ENCODE measurements at places on chromosomes 2 and 18. TPM values are rescaled to one million over a fixed set of nuclear protein-coding genes. Genes with fewer than 3 reads are reported as not detected.

Gene C2orf92
- 12.4 TPM for total RNA-seq

DNA sequence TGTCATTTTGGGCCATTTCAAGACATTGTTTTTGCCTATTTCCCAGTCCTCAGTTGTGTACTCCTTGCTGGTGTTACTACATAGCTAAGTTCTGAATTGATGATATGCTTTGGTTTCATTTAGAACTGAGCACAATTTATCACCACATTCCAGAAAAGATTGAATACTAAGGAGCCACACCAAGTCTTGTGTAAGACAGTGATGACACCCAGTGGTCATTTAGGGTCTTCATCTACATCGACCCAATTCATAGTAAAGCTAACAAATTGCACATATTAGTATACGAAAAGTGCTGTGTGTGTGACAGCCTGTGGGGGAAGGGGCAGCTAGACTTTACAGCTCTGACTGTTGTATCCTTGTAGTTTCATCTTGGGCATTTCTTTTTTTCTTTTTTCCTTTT, 10.9 kb upstream of the DLX2 start:
- H3K36me3 ChIP-seq, result no peaks in the 10 kb centered on the region
- DNase-seq, result no peak
- peaks cover 33% of the 10 kb centered on the region for H3K27me3 ChIP-seq

DNA sequence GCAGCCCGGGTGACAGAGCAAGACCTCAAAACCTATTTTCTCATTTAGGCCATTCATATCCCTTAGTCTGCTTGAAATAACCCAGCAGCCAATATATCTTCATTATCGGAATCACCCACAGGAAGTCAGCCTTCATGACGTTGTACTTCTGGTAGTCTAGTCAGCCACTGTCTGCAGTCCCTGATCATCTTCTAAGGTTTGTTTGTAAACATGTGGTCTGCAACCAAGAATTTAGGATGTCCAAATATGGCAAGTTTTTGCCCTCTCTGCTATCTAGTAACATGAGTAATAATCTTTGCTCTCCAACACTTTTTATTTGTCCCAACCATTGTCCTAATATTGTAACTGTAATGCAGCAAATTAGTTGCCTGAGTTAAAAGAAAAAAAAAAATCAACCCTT, 92.5 kb downstream of the PRPF40A start:
- peaks cover 12% of the 10 kb centered on the region for H3K4me1 ChIP-seq
- no peaks in the 10 kb centered on the region for H3K36me3 ChIP-seq
- no peak overlapping the region for H3K27ac ChIP-seq
- no peak overlapping the region for H3K4me3 ChIP-seq

- no peak for DNase-seq
- H3K4me3 ChIP-seq, result no peak overlapping the region
- H3K27me3 ChIP-seq, result peaks cover 15% of the 10 kb centered on the region
- H3K27ac ChIP-seq, result no peak overlapping the region
- H3K36me3 ChIP-seq, result no peaks in the 10 kb centered on the region
- peaks cover 3% of the 10 kb centered on the region for H3K4me1 ChIP-seq
These were observed 124.1 kb downstream of the MMADHC start for GRCh38 chr2:149463328-149464002.

GRCh38 chr2:144703852-144704708, 184.2 kb upstream of the ZEB2 start:
- no peaks in the 10 kb centered on the region for H3K4me1 ChIP-seq
- DNase-seq, result no peak
- H3K27ac ChIP-seq, result no peak overlapping the region
- H3K36me3 ChIP-seq, result no peaks in the 10 kb centered on the region

DNA sequence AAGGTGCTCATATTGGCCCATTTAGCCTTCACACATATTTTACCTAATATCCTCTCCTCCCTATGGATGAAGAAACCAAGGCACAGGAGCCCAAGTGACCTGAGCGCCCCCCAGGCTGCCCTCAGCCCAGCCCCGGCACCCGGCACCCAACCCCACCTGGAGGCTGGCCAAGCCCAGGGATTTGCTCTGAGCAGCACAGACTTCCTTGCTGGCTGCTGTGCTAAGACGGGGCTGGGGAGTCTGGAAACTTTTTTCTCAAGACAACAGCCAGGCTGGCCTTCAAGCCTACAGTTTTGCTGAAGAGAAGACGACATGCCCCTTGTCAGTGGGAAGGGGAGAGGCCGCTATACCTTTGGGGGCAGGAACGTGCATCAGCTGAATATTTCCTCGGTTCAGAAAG, 52.7 kb upstream of the LAMA1 start:
- no peak overlapping the region for H3K27ac ChIP-seq
- H3K4me3 ChIP-seq, result no peak overlapping the region

- H3K27me3 ChIP-seq, result no peaks in the 10 kb centered on the region
- H3K4me3 ChIP-seq, result no peak overlapping the region
- H3K4me1 ChIP-seq, result no peaks in the 10 kb centered on the region
- no peak for DNase-seq
- no peaks in the 10 kb centered on the region for H3K36me3 ChIP-seq
- no peak overlapping the region for H3K27ac ChIP-seq
These were observed 318.9 kb upstream of the SYT4 start for GRCh38 chr18:43596105-43596712.

DNA sequence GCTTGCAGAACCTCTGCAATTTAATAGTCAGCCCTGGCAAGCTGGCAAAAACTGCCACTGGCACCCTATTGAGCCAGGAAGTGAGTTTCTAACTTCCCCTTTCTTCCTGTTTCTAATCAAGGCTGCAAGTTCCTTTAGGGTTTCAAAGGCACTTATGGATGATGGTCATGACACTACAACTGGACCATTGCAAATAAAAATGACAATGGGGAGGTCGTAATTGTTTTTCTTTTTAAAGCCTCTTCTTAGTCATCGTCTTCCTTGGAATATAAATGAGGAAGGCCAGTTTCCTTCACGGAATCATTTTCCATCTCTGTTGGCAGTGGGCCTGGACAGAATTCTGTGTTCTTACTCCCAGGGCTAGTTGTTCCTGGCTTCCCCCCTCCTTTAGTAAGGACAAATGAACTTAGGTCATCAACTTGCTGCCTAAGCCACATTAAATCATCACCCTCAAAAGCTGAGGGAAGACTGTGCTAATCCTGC, 35.8 kb downstream of the SH3RF3 start:
- no peaks in the 10 kb centered on the region for H3K36me3 ChIP-seq
- no peak overlapping the region for H3K27ac ChIP-seq
- H3K4me3 ChIP-seq, result no peak overlapping the region
- H3K4me1 ChIP-seq, result no peaks in the 10 kb centered on the region
- peaks cover 49% of the 10 kb centered on the region for H3K27me3 ChIP-seq
- no peak for DNase-seq

- H3K4me1 ChIP-seq, result peaks cover 23% of the 10 kb centered on the region
- DNase-seq, result no peak
- H3K27me3 ChIP-seq, result peaks cover 6% of the 10 kb centered on the region
- no peak overlapping the region for H3K4me3 ChIP-seq
- peak overlapping the region; percentile 47 for H3K27ac ChIP-seq
- H3K36me3 ChIP-seq, result peaks cover 6% of the 10 kb centered on the region
These were observed 8.9 kb upstream of the STK25 start for GRCh38 chr2:241517297-241517696.

GRCh38 chr2:25804338-25804737, 73.9 kb downstream of the ASXL2 start:
- peaks cover 52% of the 10 kb centered on the region for H3K36me3 ChIP-seq
- peaks cover 46% of the 10 kb centered on the region for H3K4me1 ChIP-seq
- H3K4me3 ChIP-seq, result peak overlapping the region; percentile 24

DNA sequence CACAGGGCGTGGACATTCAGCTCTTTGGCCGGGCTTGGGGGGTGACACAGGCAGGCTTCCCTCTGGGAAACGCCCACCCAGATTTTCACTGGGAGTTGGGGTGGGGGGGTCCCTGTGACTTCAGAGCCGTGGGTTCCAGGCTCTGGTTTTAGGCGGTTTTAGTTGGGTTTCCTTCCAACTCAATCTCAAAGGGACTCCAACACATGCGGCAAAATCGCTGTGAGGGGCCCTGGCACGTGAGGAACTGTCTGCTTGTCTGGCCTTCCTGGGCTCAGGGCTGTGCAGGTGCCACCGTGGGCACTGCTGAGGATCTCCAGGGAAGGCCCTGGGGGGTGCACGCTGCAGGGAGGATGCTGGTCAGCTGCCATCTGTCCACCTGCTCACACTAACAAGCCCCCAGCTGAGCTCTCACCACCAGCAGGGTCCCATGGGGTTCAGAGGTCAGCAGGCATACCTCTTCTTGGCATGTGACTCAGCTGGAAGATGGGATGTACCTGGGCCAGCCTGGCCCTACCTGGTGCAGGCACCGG, 11.7 kb downstream of the HS6ST1 start:
- no peaks in the 10 kb centered on the region for H3K4me1 ChIP-seq
- no peaks in the 10 kb centered on the region for H3K27me3 ChIP-seq
- DNase-seq, result no peak

Gene GKN1
- not detected for total RNA-seq

GRCh38 chr18:6004683-6005082, 109.4 kb upstream of the TMEM200C start:
- peaks cover 13% of the 10 kb centered on the region for H3K4me1 ChIP-seq
- peaks cover 4% of the 10 kb centered on the region for H3K27me3 ChIP-seq
- DNase-seq, result peak; percentile 22
- H3K36me3 ChIP-seq, result no peaks in the 10 kb centered on the region
- no peak overlapping the region for H3K4me3 ChIP-seq

GRCh38 chr2:183925281-183925680, 673.0 kb upstream of the ZNF804A start:
- no peaks in the 10 kb centered on the region for H3K4me1 ChIP-seq
- no peaks in the 10 kb centered on the region for H3K36me3 ChIP-seq
- no peak overlapping the region for H3K27ac ChIP-seq
- no peaks in the 10 kb centered on the region for H3K27me3 ChIP-seq
- no peak overlapping the region for H3K4me3 ChIP-seq

DNA sequence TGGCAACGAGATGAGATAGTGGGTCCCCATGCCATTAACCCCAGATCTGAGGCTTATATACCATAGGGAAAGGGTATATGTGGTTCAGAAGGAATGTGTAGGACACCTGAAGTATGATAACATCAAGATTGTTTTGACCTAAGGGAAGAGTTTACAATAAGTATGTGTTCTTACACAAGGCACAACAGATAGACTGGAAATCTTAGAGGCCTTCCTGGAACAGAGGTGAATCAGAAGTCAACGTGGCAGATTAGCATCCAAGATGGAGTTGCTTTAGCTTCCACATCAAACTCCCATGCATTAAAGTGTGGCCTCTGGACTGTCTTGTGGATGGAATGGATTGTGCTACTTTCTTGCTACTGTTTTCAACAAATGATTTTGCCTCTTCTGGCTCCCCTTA, 116.6 kb upstream of the NT5C1B start:
- no peaks in the 10 kb centered on the region for H3K4me1 ChIP-seq
- DNase-seq, result no peak
- H3K36me3 ChIP-seq, result no peaks in the 10 kb centered on the region
- H3K27ac ChIP-seq, result no peak overlapping the region
- H3K27me3 ChIP-seq, result no peaks in the 10 kb centered on the region

GRCh38 chr18:46650681-46651080, 6.3 kb downstream of the LOXHD1 start:
- no peaks in the 10 kb centered on the region for H3K36me3 ChIP-seq
- no peak overlapping the region for H3K27ac ChIP-seq
- no peaks in the 10 kb centered on the region for H3K4me1 ChIP-seq
- peaks cover 15% of the 10 kb centered on the region for H3K27me3 ChIP-seq

- H3K36me3 ChIP-seq, result no peaks in the 10 kb centered on the region
- no peak overlapping the region for H3K4me3 ChIP-seq
- no peak overlapping the region for H3K27ac ChIP-seq
- no peak for DNase-seq
These were observed 86.6 kb upstream of the CAVIN2 start for GRCh38 chr2:191933307-191934105.

- H3K4me1 ChIP-seq, result no peaks in the 10 kb centered on the region
- no peak for DNase-seq
- H3K27me3 ChIP-seq, result peaks cover 29% of the 10 kb centered on the region
- H3K4me3 ChIP-seq, result no peak overlapping the region
- H3K36me3 ChIP-seq, result no peaks in the 10 kb centered on the region
- H3K27ac ChIP-seq, result no peak overlapping the region
These were observed 43.0 kb upstream of the RAB6C start for GRCh38 chr2:129936334-129936934.

- no peaks in the 10 kb centered on the region for H3K4me1 ChIP-seq
- no peaks in the 10 kb centered on the region for H3K27me3 ChIP-seq
- no peak overlapping the region for H3K4me3 ChIP-seq
- H3K27ac ChIP-seq, result no peak overlapping the region
- no peaks in the 10 kb centered on the region for H3K36me3 ChIP-seq
These were observed 256.8 kb downstream of the RNF152 start for GRCh38 chr18:61635901-61636528.

- H3K36me3 ChIP-seq, result no peaks in the 10 kb centered on the region
- DNase-seq, result no peak
- no peaks in the 10 kb centered on the region for H3K27me3 ChIP-seq
- no peaks in the 10 kb centered on the region for H3K4me1 ChIP-seq
These were observed 501.9 kb upstream of the CHAC2 start for GRCh38 chr2:53265544-53266299.

GRCh38 chr18:26746826-26747475, 118.6 kb downstream of the AQP4 start:
- no peak for DNase-seq
- H3K36me3 ChIP-seq, result no peaks in the 10 kb centered on the region
- no peak overlapping the region for H3K4me3 ChIP-seq
- no peaks in the 10 kb centered on the region for H3K4me1 ChIP-seq

DNA sequence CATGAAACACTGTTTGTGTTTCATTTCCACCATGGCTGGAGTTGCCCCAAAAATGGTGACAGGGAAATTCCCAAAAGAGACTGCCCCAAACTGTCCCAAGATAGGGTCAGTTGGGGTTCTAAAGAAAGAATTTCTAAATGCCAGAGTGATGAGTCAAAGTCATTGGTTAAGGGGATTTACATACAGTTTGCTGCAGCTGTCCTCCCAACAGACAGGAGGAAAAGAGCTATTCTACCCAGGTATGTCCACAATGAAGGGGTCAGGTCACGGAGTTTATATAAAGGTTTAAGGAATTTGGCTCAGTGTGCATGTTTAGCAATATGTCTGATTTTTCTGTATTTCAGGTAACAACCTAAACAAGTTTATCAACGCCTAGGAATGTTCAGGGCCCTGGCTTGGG, 344.1 kb downstream of the TDRD15 start:
- DNase-seq, result no peak
- no peaks in the 10 kb centered on the region for H3K27me3 ChIP-seq
- no peak overlapping the region for H3K4me3 ChIP-seq
- H3K36me3 ChIP-seq, result no peaks in the 10 kb centered on the region
- no peaks in the 10 kb centered on the region for H3K4me1 ChIP-seq
- no peak overlapping the region for H3K27ac ChIP-seq

Gene FBXO41
- total RNA-seq, result 12.0 TPM

Gene SP140
- total RNA-seq, result 132 TPM

DNA sequence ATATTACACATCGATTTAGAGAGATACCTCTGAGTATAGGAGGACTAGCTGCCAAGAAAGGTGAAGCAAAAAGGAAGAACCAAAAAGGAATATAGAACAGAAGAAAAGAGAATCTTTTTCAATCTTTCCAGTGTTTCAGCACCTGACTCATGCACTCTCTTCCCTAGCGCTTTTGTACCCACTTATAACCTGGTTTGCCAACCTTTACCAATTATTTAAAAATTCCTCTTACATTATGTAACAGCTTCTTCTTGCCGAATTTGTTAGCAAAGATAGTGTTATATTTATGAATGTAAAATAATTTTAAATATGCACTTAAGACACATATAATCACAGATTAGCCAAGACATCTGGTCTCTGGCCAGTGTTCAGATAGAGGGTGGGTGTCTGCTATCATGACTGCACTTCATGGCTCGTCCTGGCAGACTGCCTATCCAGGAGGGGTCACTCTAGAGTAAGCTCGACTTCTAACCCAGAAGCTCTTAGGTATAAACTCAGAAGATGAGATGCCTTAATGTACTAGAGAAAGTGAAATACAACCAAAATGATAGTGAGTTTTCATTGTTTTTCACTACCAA, 122.9 kb downstream of the ATAD2B start:
- no peaks in the 10 kb centered on the region for H3K27me3 ChIP-seq
- H3K4me3 ChIP-seq, result no peak overlapping the region
- H3K4me1 ChIP-seq, result peaks cover 7% of the 10 kb centered on the region
- no peak for DNase-seq
- no peak overlapping the region for H3K27ac ChIP-seq

All from activated CD4-positive, alpha-beta memory T cell treated with anti-CD3 and anti-CD28 coated beads, Interleukin-2, amount 10 ng/mL, durations not matched to agents 7 days and 5 days (primary cell).